ENCODE measurements at places on chromosomes 12 and 14.
A peak's percentile ranks its signal among the peaks of the same experiment; 100 is the strongest.

DNA sequence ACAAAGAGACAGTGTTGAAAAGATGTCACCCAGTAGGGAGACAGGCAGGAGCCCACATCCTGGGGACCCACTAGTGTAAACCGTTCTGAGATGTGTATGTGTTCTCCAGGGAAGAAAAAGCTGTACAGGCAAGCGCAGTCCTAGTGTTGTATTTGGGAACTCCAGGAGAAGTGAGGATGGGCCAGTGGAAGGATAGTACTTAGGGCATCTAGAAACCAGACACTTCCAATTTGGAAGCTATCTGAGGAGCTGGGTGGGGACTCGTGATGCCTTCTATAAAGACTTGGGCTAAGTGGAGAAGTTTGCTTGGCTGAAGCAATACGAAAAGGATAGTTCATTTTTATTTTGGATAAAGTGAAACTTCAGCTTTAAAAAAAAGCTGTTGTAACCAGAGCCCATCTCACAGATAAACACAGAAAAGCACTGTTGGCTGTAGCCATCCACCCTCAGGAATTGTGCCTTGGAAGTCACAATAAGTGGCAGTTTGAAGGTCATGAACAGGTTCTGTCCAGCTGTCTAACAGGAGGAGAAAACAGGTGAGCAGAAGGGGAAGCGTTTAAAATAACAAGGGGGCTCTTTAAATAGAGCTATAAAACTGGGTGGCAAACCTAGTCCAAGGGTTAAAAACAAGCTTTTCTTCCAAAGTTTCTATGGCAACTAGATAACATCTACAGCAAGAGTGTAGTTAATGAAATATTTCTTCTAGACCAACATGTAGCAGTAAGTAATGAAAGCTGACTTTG is 108.0 kb upstream of the ARHGAP5 start:
- no peak for DNase-seq

DNA sequence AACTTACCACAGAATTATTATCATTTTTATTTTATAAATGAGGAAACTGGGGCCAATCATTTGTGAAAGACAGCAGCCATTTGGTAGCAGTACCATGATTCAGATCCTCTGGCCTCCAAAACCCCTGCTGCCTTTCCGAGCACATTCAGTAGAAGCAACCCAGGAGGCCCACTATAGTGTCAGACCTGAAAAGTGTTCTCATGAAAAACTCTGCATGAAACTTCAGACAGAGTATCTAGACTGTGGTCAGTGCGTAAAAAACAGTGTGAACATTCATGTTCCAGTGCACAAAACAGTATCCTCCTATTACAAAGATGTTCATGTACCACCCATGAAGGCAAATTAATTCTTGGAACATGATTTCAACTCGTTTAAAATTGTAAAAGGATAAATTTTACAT is 112.0 kb downstream of the EPS8 start:
- DNase-seq = no peak

DNA sequence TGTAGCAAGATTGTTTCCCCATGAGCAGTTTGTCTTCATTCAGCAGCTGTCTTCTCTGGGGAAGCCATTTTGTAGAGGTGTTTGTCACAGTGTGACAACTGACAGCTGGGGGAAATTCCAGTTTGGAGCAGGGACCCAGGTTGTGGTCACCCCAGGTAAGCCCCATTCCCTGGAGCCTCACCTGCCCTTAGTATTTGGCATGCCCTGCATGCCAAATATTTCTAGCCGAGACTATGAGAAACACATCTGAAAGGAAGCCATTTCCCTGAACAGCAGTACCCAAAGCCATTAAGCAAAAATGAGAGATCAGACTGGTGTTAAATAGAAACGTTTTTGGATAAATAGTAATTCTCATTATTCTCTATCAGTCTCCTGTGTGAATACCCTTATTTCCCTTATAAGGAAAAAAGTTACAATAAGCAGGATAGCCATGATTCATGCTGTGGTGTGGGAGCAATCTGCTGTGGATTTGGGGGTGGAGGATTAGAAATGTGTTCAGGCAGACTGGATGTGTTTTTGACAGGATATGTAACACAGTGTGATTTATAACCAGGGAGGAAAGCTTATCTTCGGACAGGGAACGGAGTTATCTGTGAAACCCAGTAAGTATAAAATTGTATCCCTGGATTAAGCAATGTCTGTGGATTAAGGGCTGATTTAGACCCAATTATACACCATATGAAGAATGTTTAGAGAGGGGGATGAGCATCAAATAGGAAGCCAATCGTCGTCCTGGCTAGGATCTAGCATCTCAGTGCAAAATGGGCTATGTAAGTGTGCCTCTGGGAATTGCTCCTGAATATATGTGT is 68.9 kb downstream of the DAD1 start:
- DNase-seq = peak; percentile 17

GRCh38 chr12:123085730-123086487 is 65.0 kb downstream of the PITPNM2 start:
- peak; percentile 90 for DNase-seq

GRCh38 chr12:75825686-75826085 is 205.9 kb downstream of the PHLDA1 start:
- peak; percentile 1 for DNase-seq

GRCh38 chr12:24742378-24742777 is 206.5 kb downstream of the BCAT1 start:
- DNase-seq = peak; percentile 64

- DNase-seq = no peak
Observed at GRCh38 chr14:100691395-100692056, 35.2 kb upstream of the DLK1 start.

DNA sequence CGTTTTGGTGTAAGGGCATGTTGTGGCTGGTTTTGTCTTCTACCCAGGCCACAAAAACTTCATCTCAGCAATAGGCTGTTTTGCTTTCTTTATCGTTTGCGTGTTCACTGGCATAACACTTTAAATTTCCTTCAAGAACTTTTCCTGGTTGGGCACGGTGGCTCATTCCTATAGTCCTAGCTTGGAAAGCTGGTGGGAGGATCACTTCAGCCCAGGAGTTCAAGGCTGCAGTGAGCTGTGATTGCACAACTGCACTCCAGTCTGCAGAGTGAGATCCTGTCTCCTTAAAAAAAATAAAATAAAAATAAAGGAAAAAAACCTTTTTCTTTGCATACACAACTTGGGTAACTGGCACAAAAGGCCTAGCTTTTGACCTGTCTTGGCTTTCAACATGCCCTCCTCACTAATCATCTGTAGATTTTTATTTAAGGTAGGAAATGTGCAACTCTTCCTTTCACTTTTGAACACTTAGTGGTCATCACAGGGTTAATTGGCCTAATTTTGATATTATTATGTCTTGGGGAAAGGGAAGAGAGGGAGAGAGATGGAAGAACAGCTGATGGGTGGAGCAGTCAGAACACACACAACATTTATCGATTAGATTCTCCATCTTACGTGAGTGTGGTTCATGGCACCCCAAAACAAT is 78.9 kb upstream of the PSMA6 start:
- no peak for DNase-seq

DNA sequence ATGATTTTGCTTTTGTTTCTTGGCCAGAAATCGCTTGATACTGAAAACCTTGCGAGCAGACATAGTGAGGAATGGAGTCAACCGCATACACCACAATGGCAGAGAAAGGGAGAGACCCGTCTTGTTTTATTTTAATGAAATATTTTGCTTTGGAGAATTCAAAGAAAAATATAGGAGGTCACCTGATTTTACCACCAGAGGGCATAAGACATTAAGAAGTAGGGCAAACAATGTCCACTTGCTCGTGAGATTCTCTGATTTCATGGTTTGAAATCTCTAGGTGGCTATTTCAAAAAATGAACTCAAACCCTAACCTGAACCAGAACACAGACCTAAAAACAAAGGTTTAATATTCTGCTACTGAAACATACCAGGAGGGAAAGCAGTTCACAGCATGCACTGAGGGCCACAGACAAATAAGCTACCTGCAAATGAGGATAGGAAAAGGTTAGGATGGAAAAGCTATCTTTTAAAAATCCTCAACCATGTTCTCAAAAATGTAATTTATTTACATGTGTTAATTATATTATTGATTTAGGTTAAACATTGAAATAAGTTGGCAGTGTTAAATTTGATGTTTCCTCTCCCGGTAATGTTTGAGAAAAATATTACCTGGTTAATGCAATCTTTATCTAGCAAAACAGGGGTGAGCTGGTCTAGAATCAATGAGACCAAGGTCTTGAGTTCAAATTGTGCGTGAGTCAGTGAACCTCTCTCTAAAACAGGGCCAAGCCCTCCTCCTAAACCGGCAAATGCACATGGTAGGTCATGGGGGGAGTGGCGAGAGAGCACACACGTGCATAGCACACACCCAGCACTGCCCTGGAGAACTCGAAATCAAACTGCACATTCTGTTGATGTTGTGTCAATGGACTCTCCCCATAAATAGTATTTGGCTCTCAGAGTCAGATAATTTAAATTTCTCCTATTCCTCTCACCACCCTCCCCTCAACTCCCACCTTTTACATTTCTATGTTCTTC is 12.5 kb downstream of the IFNG-AS1 start:
- DNase-seq = peak; percentile 42

DNA sequence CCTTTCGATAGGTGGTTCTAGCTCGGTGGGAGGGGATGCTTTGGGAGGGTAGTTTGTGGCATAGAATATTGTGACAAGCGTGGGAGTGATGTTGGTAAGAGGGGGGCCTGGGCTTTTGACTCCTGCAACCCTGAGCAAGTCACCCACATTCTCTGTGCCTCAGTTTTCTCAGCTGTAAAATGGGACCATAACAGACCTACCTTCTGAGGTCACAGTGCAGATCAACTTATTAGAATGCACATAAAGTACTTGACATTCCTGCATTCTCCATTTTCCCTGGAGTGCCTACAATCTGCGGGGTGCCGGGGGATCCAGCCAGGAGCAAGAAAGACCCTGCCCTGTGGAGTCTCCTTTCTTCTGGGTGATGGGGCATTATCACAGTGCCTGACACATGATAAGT is 63.2 kb downstream of the SLC24A4 start:
- DNase-seq = no peak

DNA sequence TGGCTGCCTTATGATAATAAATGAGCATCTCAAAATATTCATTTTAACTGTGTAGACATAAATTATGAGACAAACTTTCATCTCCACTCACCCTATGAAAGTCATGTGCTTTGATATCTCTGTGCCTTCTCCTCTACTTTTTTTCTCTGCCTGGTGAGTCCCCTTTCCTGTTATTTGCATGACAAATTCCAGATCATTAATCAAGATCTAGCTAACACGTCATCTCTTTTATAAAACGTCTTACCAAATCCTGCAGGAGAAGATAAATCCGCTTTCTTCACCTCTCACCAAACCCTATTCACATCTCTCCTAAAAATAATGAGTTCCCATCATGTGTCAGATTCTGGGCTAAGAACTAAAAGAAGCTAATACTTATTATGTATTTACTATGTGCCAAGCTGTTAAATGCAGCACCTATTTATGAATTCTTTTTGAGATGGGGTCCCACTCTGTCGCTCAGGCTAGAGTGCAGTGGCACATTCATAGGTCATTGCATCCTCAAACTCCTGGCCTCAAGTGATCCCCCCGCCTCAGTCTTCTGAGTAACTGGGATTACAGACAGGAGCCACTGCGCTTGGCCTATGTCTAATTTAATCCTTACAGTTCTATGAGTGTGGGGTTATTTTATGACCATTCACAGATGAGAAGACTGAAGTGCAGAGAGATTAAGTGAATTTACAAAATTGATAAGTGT is 26.7 kb downstream of the SPX start:
- no peak for DNase-seq

DNA sequence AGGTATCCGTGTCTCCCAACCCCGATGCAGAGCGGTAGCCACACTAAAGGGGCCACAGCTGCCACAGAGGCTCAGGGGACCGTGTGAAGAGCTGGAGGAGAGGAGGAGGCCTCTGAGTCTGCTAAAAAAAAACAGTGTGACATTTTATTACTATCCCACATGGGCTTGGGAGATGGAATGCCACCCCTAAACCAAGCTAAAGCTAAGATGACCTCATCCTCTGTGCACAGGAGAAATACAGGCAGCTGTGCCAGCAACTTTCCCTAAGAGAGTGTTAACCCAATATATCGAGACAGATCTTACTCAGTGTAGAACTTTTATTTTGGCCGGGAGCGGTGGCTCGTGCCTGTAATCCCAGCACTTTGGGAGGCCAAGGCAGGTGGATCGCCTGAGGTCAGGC is 18.0 kb downstream of the BCL2L14 start:
- DNase-seq = no peak

DNA sequence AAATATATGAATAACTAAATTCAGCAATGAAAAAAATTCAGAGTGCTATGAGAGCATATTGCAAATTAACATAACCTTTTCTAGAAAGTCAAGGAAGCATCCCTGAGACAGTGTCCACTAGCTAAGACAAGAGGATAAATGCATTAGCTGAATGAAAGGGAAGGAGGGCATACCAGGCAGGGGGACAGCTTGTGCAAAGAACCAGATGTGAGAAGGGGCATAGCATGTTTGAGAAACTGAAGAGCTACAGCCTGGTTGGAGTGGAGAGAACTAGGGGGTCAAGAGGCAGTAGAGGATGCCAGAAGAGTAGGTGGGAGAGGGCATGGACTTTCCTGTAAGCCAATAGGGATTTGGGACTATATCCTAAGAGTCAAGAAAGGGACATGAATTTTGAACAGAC is 2.2 kb upstream of the GUCY2C start:
- DNase-seq = no peak
